ENCODE measurements at places on chromosomes 16 and 17. TPM values are rescaled to one million over a fixed set of nuclear protein-coding genes. Genes with fewer than 3 reads are reported as not detected.

KCNJ18 gene
- not detected for total RNA-seq

GRCh38 chr16:6926762-6927161, 405.9 kb upstream of the RBFOX1 start:
- DNase-seq, result no peak

DNA sequence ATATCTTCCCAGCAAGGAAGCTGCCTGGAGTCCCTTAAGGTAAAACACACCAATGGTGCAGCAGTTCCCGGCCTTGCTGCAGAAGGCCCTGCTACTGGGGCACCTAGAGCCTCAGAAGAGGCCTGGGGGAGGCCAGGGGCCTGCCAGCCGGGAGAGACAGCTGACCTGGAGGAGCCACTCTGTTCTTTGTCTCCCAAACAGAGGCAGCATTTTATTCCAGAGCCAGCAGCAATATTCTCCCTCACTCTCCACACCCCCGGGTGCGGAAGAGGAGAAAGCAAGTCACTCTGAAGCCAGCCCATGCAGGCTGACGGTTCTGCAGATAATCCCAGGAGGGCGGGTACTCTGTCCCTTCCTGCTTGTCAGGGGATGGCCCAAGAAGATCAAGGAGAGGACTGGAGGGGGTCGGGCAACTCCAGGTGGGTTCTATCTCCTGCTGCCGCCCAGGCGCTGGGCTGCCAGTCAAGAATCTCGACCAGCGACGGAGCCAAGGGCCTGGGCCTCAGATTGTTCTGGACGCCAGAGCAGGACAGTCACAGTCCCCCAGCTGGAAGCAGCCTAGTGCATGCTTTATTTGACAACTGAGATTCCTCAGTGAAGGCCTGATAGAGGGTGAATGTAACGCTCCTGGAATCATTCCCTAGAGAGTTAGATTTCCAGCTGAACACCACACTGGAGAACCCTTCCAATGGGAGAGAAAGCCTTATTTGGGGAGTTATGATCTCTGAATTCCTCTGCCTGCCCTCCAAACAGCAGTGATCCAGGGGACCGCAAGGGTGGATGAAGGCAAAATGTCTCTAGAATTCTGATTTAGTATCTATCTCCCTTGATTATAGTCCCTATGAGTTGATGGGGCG, 1.1 kb upstream of the KIFC3 start:
- no peak for DNase-seq

DNA sequence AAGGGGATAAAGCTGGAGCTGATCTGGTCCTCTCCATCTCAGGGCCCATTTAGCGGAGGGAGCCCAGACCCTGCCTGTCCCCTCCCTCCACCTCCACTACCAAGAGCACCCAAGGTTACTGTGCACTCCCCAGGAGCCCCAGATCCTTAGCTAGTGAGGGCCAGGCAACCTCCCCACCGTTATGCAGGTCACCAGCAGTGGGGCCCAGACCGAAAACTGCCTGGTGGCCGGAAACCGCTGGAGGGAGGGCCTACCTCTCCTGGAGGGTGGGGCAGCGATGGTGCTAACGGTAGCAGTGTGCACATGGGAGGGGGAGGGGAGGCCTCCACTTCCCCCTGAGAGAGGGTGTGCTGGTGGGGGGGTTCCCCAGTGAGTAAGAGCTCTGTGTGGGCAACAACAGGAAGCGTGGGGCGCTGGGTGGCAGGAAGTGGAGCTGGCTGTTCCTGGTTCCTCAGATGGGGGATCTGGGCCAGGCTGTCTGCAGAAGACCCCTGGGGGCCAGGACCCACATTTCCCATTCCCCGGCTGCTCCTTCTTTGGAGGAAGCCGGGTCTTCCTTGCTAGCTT, 4.4 kb downstream of the FMNL1 start:
- peak; percentile 83 for DNase-seq

SERPINF2 gene
- 4.9 TPM for total RNA-seq

DNA sequence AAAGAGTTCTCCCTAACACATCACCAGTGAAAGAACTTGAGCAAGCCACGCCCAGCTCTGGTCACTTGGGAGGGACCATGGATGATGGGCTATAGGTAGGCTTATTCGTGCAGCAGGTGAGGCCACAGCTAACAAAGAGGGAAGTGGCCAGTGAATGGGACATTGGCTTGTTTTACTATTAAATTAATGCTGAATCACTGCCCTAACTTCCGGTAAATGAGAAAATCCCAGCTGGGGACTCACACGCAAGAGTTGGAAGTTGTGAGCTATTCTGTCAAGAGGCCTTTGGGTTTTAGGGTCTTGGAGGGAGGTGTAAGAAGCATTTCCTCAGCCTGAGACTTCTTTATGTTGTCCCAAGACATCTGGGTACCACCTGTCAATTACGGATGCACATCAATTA, 315.3 kb downstream of the XYLT1 start:
- DNase-seq, result no peak

DNA sequence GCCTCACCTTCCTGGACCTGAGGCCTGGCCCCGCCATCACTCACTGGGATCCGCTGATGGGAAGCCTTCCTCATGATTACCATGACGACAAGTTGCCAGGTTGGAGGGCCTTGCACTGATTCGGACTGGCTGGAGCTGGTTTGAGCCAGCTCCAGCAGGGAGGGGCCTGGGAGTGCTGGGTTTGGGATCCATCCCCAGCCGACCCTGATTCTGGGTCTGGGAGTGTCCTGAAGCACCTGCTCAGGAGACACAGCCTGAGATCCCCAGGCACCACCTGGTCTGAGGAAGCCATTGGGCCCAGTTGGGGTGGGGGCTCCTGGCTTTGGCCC, 5.9 kb upstream of the BAIAP3 start:
- DNase-seq, result no peak

DNA sequence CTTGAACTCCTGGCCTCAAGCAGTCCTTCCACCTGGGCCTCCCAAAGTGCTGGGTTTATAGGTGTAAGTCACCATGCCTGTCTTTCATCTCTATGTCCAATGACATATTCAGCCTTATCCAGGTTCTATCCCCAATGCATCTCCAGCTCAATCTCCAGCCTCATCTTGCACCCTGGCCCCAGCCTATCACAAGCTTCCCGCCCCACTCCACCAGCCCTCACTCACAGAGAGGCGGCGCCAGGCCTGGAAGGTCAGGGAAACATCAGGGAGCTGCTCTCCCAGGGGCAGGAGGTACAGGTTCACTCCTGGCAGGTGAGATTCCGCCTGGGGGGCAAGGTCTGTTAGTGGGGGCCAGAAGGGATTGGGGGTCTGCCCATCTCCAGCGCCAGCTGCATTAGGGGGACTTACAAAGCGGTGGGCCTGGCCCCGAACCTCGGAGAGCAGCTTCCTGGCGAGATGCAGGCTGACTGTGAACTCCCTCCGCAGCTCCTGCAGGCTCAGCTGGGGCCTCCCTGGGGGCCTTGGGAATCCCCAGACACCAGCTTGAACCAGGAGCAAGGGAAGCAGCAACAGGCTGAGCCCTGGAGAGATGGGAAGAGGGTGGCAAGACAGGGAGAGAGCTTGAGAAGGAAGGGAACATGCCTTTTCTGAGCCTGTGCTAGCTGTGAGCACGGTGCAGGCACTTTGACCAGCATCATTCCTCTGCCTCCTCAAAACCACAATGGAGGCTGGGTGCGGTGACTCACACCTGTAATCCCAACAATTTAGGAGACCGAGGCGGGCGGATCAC, 3.0 kb downstream of the IL27 start:
- no peak for DNase-seq
